ENCODE measurements at places on chromosomes 2 and 18.

DNA sequence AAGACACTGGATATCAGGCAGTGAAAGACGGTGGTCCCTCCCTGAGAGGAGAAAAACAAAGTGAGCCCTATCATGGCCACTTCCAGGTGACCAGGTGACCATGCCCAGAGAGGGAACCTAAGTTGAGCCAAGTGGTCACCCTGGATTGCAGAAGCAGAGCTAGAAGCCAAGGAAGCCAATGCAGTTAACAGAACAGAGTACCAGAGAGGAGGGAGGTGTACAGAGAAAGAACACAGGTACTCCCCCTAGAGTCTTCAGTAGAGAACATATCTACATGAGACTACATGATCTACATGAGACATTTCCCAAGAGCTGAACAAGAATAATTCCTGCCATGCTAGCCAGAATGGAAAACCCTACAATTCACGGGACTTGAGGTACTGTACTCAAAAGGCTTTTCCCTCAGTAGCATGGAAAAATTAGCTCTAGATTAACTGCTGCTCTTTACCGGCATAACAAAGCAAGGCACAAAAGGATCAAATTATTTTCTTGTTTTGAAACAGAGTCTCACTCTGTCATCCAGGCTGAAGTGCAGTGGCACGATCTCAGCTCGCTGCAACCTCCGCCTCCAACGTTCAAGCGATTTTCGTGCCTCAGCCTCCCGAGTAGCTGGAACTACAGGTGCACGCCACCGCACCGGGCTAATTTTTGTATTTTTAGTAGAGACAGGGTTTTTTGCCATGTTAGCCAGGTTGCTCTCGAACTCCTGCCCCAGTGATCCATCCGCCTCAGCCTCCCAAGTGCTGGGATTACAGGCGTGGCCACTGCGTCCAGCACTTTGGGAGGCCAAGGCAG lies 23.5 kb downstream of the ROCK2 start:
- no peak for DNase-seq

DNA sequence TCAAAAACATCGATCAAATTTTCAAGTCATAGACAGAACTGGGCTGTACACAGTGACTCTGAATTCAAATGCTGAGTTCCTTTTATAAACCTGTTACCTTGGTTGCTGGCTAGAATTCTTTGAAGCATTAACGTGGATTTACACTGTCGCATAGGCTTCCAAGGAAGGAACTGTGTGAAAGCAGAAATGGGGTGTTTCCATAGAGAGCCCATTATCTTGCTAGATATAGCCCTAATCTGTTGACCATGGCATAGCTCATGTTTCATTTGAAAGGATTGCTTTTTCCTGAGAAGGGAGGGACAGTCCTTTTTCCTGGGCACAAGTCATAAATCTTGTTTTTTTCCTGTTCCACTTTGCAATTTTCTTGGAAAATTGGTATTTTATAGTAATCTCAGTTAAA lies 73.8 kb upstream of the NEUROD1 start:
- no peak for DNase-seq

- DNase-seq: no peak
These were observed 175.4 kb downstream of the ANTXR1 start for GRCh38 chr2:69188182-69188900.

DNA sequence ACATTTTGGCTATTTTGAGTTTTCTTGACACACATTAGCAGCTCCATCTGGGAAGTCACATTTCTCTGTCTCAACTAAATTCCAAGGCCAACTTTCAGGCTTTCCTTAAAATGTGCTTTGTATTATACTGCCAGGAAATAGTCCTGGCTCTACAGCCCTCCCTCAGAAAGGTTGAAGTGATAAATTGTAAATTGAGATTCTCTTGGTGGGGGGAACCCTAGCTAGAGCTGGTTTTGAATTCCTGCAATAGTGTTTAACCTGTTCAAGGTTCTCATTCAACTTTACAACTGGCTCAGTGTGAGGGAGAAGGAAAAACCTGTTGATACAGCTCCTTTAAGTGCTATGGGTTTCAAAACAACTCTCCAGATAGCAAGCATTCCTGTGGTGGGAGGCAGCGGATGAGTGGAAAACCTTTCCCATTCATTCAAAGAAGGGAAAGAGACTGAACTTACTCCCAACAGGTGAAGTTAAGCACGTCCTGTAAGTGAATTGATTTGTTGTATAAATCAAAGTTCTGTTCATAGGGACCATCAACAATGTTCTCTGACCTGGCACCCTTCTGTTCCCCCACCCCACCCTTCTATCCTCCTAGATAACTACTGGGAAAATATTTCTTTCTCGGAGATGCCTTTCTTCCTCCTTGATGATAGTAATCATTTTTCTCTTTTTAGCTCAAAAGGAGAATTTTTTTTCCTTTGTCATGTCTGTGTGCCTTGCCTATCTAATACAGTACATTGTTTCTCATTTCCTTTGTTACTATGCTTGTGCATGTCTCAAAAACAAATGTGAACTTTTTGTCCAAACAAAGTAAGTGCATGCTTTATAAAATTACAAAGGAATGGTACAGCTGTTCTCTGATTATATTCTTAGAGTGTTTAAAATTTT lies 44.2 kb upstream of the SLC39A10 start:
- DNase-seq: no peak

- no peak for DNase-seq
These were observed 281.5 kb downstream of the ICOS start for GRCh38 chr2:204218040-204218439.

DNA sequence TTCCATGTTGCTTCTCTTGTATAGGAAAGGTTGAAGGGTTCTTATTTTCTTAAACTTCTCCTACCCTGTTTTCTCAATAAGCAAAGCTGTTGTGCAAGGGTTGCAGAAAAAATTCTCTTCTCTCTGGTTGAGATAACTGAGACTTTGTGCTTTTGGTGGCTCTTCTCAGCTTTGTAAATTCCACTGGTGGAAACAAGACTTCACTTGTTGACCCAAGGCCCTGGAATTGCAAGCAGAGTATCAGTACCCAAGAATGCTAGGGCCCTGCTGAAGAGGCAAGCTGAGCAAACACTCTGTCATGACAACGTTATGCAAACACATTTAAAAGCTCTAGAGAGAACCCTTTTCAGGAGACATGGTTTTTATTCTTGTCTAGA lies 294.7 kb upstream of the EPAS1 start:
- DNase-seq: no peak

- no peak for DNase-seq
These were observed 115.6 kb downstream of the SMAD7 start for GRCh38 chr18:48835119-48835518.

- peak; percentile 17 for DNase-seq
These were observed 53.4 kb downstream of the THADA start for GRCh38 chr2:43542285-43542933.

DNA sequence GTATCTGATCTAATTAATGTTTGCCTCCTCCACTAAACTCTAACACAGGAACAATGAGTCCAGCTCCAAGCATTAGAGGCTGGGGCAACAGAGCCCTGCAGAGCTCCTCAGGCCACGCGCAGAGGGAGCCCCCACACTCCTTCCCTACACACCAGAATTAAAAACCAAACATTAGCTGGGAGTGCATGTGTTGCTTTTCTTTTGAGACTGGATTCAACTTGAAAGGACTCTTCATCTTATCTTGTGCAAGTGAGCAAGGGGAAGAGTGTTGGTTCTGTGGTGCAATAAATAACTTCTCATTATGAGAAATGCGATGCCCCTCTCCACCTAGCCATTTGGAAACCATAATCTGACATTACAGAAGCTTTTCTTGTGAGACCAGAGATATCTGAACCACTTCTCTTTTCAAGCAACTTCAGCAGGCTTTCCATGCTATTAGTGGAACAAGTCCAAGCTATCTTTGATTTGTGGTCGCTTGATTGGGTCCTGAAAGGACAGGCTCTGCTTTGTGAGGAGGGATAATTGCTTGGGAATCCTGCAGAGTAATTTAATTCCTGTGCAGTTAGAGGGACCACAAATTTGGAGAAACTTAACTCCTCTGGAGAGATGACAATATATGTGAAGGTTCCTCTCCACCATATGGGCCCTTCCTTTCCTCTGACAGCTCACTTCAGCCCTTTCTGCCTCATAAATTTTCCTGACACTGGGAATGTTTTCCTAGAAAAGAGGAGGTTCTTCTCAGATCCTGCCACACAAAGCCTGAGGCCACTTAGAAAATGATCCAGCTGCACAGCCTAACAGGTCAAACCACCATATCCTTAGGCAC lies 112.5 kb downstream of the ATL2 start:
- DNase-seq: no peak

All from NCI-H1930 (cell line).